ENCODE measurements at places on chromosomes 13 and 19. TPM values are rescaled to one million over a fixed set of nuclear protein-coding genes. Genes with fewer than 3 reads are reported as not detected.

- DNase-seq, result no peak
Measured at GRCh38 chr13:40158218-40158617, 502.8 kb downstream of the COG6 start.

GRCh38 chr19:10812196-10812595, 23.8 kb downstream of the TMED1 start:
- DNase-seq, result no peak

DNA sequence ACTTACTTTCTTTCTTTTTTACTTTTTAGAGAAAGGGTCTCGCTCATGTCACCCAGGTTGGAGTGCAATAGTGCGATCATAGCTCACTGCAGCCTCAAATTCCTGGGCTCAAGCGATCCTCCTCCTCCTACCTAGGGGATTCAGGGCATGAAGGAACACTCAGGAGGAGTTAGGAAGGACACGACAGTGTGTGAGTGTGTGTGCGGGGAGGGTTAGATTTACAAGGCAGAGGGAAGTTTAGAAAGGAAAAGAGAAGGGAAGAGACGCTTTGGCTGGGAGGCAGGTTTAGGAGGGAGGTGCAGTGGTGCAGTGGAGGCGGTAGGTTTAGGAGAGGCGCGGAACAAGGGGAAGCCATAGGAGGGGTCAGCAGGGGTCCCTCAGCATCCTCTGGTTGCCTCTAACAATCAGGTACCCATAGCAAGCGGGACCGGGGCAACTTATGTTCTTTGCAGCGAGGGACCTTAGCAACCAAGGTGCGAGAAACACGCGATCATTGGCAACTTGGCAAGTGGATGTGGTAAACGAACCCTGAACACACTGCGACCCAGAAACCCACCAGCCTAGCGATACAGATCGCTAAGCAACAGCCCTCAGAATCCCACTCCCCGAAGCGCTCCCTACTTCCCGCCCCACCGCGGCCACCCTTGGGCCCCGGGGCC, 501 bp downstream of the SIRT2 start:
- DNase-seq, result no peak

Gene PLIN5
- 1.5 TPM for polyA plus RNA-seq

GRCh38 chr19:39253374-39254149, 4.9 kb upstream of the IFNL4 start:
- no peak for DNase-seq

Gene LRRC25
- polyA plus RNA-seq, result 0.83 TPM

Gene MYO1F
- polyA plus RNA-seq, result 2.4 TPM

Gene CDC37
- 141 TPM for polyA plus RNA-seq

- peak; percentile 83 for DNase-seq
Measured at GRCh38 chr13:89393758-89394304, 1722.7 kb downstream of the SLITRK5 start.

- DNase-seq, result peak; percentile 38
Measured at GRCh38 chr19:49064768-49065611, at the start of gene NTF4. TSS of gene NTF4 (minus strand) at chr19:49064818. CDS start at chr19:49061997, 2,821 bp downstream.

GRCh38 chr13:33537026-33537425, 251.5 kb upstream of the STARD13 start:
- no peak for DNase-seq

DNA sequence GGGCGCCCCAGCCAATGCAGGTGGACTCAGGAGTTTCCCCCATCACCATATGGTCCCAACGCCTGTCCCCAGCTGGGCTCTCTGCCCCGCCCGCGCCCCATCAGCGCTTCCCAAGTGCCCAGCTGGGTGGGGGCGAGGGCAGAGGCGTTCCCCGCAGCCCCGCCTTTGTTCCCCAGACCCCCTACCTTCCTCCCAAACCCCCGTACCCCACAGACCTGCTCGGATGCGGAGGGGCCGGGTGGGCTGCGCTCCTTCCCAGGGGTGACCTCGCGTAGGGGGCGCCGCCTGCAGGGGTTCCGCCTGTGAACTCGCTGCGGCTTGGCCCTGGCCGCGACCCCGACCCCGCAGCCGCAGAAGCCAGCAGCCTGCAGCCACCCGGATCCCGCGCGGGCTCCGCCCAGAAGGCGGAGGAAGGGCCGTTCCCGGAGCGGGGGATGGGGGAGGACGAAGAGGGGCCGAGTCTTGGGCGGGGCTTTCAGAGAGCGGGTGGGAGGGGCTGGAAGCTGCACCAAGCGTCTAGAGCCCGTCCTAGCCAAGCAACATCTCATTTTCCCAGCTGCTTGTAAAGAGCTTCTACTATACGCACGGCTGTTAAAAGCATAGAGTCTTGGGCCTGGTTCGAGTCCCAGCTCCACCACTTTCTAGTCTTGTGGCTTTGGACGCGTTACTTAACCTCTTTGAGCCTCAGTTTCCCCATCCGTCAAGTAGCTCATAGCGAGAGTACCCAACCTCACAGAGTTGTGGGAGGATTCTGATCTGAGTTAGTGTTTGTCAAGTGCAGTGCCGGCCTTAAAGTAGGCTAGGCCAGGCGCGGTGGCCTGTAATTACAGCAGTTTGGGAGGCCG, at the start of gene RAB3D:
Gene RAB3D, minus strand, starts transcription at position 404 of the 845 bp plus-strand sequence. CDS start 2,258 bp downstream, outside the sequence.
- peak; percentile 95 for DNase-seq
